Activated naive CD4-positive, alpha-beta T cell treated with anti-CD3 and anti-CD28 coated beads, Interleukin-2, amount 10 ng/mL, durations not matched to agents 7 days and 5 days (primary cell): ENCODE measurements at places on chromosomes 6 and 20.

- DNase-seq: no peak
Observed at GRCh38 chr6:19209202-19209601, 628.0 kb upstream of the ID4 start.

- no peak for DNase-seq
Observed at GRCh38 chr6:148997865-148998264, 251.0 kb downstream of the UST start.

DNA sequence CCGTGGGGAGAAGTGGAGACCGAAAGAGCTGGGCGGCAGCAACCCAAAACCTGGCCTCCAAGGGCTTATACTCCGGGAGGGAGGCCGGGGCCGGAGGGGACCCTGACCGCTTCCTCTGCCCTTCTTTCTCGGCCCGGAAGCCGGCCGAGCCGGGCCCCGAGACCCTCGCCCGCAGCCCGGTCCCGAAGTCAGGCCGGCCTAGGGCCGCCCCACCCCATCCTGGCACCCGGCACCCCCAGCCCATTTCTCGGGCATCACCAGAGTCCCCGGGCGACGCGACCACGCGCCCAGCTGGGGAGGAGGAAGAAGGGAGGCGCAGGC is 572 bp upstream of the ZDHHC14 start:
- no peak for DNase-seq

DNA sequence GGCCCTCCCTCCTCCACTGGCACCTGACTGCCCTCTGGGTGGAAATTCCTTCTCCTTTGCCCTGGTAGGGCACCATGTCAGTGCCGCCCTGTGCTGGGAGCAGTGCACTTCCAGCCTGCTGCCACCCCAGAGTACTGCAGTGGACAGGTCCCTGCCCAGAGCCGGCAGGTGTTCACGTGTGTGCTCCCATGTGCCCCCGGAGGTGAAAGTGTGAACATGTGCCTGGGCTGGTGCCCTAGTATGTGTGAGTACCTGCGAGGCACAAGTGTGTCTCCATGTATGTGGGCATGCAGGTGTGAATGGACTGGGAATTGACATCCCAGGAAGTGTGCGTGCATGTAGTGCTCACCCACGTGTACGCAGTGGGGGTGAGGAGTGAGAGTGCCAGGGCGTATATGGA is 29.4 kb downstream of the SDCBP2 start:
- DNase-seq: peak; percentile 61

DNA sequence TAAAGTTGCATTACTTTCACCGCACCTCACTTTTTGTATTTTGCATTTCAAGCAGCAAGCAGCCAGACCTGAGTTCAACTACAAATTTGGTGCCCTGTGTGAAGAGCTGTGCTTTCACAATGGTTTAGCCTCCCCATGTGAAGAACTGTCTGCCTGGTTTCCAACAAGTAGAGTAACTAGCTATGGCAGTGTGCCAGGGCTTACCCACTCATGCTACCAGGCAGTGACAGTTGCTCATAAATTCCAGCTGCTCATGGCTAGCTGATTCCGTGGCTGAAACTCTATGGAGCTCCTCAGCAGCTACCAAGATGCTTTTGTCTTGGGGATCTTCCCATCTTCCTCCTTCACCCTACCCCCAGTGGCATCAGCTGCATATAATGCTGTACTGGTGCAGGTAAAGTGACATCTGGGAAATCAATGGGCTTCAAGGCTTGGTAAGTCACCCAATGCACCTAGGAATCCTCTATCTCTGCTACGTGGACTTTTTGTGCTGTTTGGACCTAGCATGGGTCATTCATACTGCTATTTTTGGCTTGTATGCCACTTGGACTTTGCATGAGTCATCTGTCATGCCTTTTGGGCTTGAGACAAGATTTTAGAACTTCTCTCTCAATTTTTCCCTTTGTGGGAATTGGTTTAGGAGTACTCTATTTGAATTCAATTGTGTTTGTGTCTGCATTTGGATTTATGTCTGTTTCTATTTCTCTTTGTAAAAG is 176.5 kb upstream of the GJE1 start:
- no peak for DNase-seq

DNA sequence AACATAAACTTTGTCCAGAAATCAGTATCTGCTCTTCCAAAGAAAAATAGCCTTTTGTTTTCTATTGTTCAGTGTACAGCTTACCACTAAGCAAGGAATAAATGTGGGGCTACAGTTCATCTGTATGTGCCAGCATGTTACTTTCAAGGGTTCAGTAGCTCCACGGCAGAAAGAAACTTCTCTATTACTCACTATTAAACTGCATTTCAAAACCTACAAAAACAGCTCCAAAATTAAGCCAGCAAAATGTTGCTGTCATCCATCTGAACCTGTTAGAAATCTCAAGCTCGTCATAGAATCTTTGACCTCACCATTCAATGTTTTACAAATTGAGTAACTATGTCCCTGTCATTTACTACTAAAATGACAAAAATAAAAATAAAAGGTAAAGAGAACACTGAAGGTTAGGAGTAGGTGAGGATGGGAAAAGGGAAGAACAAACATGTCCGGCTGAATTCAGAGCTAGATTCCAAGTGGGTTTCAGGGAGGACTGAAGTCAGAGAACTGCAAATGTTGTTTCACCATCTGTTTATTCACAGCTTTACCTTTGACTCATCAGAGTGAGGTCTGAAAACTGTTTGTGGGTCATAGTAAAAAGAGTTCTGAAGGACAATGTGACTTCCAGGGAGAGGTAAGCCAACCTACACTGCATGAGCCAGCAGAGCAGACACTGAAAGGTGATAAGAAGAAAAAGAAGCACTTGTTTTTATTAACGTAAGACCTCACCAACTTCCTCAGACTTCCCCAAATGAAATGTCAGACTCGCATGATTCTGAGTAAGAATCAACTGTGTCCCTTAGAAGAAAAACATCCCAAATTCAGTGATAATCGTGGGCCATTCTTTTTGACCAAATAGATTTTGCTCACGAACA is 62.0 kb downstream of the ATXN1 start:
- no peak for DNase-seq

DNA sequence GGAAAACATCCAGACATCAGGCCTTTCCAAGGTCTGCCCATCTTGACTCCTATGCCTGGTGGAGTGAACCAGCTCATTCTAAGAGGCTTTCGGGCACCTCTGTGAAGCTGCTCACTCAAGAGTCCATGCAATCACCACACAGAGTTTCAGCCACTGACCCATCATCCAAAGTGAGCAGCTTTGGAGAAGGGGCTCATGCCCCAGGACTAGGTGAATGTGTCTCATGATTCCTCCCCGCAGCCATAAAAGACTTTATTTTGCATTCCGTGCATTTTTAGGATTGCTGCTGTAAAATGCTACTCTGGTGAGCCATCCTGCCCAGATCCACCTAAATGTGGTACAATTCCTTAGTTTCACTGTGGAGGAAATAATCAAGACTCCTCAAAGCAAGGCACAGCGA is 44.5 kb upstream of the EZR start:
- DNase-seq: no peak
